ENCODE measurements at places on chromosomes 3 and 15. TPM values are rescaled to one million over a fixed set of nuclear protein-coding genes. Genes with fewer than 3 reads are reported as not detected.

GRCh38 chr15:99029341-99030144 lies 22.0 kb upstream of the PGPEP1L start:
- H3K4me3 ChIP-seq = no peak overlapping the region
- H3K4me1 ChIP-seq = peaks cover 12% of the 10 kb centered on the region
- peak overlapping the region; percentile 55 for H3K27ac ChIP-seq
- DNase-seq = peak; percentile 13
- no peaks in the 10 kb centered on the region for H3K27me3 ChIP-seq
- H3K36me3 ChIP-seq = no peaks in the 10 kb centered on the region

DNA sequence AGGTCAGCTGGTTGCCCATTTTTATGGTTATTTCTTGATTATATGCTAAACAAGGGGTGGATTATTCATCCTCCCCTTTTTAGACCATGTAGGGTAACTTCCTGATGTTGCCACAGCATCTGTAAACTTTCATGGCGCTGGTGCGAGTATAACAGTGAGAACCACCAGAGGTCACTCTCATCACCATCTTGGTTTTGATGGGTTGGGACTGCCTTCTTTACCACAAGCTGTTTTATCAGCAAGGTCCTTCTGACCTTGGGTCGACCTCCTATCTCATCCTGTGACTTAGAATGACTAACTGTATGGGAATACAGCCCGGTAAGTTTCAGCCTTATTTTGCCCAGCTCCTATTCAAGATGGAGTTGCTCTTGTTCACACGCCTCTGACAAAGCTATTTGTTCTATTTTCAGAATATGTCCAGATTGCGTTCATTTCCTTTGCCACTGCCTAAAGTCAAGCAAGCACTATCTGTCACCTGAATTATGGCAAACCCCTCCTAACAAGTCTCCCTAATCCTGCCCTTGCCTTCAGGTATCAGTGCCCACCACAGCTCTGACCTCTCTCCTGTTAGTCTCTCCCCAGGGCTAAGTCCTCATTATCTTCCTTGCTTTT lies 308.5 kb downstream of the ROBO2 start:
- no peaks in the 10 kb centered on the region for H3K4me1 ChIP-seq
- no peak overlapping the region for H3K27ac ChIP-seq
- DNase-seq = no peak
- no peaks in the 10 kb centered on the region for H3K27me3 ChIP-seq
- no peak overlapping the region for H3K4me3 ChIP-seq
- no peaks in the 10 kb centered on the region for H3K36me3 ChIP-seq

CTXND1 gene
- 0.03 TPM for total RNA-seq

C3orf85 gene
- total RNA-seq = not detected

REC114 gene
- not detected for total RNA-seq

DNA sequence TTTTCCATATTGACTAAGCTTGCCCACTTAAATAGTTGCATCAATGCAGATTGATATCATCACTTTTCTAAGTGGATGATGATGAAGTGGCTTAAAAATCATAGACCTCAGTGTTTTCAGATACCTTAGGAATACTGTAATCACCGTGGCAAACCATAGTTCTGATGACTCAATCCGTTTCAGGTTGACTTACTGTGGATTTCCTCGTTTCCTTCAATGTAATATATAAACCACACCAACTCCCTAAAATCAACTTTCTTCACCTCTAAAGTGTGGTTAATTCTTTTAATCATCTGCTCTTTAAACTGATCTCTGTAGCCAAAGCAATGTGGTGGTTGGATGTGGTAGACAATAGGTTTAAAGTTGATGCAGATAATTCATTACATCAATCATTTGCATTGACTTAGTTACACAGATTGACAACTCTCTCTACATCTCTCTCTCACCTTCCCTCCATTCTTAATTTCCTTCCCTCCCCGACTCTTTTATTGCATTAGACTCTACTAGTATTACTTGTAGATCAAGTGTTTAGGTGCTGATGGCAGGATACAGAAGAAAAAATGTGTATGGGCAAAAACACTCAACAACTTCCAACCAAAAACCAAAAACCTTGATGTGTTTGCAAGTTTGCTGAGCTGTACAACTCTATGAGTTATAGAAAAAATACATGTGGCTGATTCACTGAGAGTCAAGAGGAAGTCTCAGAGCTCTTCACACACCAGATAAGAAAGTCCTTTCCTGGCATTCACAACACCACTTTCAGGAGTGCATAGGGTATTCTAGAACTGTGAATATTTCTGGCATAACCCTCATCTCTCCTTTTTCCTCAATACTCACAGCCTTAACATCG lies 243.5 kb downstream of the NFKBIZ start:
- DNase-seq = no peak
- no peak overlapping the region for H3K4me3 ChIP-seq
- H3K27ac ChIP-seq = no peak overlapping the region
- H3K36me3 ChIP-seq = no peaks in the 10 kb centered on the region
- peaks cover 20% of the 10 kb centered on the region for H3K4me1 ChIP-seq

DNA sequence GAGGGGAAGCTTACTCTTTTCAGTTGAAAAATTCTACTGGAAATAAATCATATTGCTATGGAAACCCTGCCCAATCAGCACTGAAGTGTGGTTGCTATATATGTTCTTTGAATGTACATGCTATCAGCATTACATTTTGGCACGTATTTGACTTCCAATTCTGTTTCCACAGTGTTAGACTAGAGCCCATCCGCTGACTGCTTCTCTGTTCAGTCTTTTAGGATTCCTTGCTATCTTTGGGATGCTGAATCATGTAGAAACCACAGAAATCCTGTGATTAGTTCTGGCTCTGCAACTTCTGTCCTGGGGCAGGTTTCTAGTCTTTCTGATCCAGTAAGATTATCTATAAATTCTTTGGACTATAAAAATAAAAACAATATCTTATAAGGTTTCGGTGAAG lies 128.2 kb upstream of the SLC7A14 start:
- no peaks in the 10 kb centered on the region for H3K27me3 ChIP-seq
- H3K4me1 ChIP-seq = no peaks in the 10 kb centered on the region
- no peaks in the 10 kb centered on the region for H3K36me3 ChIP-seq
- DNase-seq = no peak

ATP13A3 gene
- total RNA-seq = 68.2 TPM

DNA sequence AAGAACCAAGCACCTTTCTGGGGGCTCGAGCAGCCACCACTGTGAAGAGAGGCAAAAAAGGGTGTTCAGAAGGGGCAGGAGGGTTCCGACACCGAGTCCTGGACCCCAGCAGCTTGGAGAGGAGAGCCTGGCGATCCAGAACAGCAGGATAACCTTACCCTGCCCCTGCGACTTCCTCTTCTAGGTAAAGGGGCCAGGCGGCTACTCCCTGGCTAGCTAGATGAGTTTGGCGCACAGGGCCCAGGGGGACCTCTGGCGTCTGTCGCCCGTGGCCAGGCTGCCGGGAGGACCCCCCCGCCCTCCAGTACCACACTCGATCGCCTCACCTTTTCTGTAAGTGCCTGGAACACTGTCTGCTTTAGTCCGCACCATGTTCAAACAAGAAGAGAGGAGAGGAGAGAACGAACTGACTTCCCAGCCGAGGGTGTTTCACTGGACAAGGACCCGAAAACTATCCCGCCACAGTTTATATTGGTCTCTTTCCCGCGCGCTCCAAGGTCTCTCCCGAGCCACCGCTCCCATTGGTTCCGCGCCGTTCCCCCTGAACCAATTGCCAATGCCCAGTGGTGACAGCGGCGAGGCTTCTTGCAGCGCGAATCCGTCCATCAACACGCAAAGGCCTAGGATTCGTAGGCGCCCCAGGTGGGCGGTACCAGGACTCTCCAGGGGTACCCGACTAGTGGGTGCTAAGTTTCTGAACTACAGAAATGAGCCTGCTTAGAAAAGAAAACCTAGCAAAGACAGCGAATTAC lies at the start of gene PCLAF:
Gene PCLAF (minus strand): TSS at position 442 of the 752 bp plus-strand sequence. CDS start 70 bp downstream, at position 372.
- H3K27me3 ChIP-seq = no peaks in the 10 kb centered on the region
- peak; percentile 92 for DNase-seq
- H3K4me3 ChIP-seq = peak within 1 kb of the TSS; percentile 63
- H3K4me1 ChIP-seq = peaks cover 9% of the 10 kb centered on the region
- H3K36me3 ChIP-seq = no peaks in the 10 kb centered on the region
- H3K27ac ChIP-seq = no peak within 1 kb of the TSS
